ENCODE measurements at places on chromosomes 5 and 9.

DNA sequence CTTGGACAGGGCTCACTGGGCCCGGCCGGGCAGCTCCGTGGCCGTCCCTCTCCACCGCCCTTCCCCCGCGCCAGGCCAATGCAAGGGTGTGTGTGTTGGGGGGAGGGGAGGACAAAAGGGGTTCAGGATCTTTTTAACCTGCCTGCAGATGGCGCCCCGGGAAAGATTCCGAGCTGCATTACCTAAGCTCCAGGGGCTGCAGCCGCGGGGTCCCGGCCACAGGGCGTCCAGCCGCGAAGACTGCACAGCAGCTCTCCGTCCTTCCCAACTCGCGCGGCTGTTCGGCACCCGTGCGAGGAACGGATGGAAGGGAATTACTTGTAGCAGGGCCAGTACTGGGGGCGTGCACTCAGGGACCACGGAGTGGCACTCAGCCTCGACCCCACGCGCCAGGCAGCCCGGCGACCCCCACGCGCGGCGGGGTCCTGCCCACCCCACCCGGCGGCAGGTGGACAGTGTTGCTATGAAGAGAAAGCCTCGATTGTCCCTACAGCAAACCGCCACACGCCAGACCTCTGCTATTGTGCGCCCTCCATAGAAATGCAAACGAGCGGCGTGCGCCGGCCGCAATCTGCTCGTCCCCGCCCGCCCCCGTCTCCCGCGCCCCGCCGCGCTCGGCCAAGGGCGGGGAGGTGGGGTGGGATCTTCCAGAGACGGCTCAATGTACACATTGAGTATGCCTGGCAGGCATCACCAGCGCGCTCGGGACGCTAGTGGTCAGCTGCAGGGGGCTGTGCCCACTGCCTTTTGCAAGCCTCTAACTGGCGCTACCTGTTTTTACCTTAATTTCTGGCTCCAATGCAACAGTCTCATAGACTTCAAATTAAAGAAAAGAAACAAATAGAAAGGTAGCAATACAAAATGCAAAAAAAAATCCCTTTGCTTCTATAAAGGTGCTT, 796 bp upstream of the GADD45G start:
- DNase-seq, result peak; percentile 65

DNA sequence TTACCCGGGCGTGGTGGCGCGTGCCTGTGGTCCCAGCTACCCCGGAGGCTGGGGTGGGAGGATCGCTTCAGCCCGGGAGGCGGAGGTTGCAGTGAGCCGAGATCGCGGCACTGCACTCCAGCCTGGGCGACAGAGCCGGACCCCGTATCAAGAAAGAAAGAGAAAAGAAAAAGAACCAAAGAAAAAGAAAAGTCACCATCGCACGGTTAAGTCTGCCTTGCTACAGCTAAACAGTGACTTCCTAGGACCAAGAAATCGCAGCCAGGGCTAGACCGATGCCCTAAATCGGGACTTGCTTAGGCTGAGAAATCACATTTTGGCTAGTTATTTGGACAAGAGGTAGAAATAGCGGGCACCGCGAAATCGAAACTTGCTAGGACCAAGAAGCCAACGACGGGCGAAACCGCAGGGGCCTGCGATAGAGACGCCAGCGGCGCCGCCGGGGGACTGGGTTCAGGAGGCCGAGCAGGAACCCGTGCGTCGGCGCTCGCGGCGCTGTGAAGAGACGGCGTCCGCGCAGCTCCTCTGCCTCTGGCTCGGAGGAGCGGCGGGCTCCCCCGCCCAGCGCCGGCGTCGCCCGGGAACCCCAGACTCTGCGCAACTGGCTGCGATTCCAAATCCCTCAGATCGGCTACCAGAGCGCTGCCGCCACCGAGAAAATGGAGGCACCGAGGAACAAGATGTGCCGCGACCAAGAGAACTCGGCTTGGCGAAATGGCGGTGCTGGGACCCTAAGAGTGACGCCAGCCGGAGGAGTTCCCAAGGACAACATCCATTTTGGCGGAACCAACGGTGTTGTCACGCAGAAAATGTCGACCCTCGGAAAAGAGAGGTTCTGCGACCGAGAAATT, 26.1 kb upstream of the ANXA2R start:
- peak; percentile 79 for DNase-seq

GRCh38 chr5:173047838-173048105, 8.4 kb upstream of the CREBRF start:
- DNase-seq, result no peak

- DNase-seq, result no peak
Observed at GRCh38 chr9:110591526-110591925, 12.0 kb upstream of the SVEP1 start.

DNA sequence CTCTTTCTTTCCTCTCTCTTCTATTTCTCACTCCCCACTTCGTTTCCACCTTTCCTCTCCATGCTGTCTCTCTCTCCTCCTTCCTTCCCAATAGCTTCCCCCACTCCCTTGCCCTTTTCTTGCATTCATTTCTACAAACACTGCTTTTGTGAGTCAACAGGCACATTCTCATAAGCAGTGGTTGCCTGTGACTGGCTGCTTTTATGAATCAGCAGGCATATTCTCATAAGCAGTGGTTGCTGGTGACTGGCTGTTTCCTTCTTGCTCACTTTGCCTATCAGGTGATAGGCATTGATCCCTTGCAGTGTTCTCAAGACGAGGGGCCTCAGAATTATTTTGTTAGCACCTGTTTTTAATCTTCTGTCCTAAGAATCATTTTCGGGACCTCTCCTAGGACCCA, 116.1 kb upstream of the ACTBL2 start:
- peak; percentile 45 for DNase-seq

Data from activated CD4-positive, alpha-beta T cell treated with anti-CD3 and anti-CD28 coated beads, Interleukin-2, Interleukin-6, amounts not matched to agents 100 ng/mL and 50 ng/mL, durations not matched to agents 16 hours and 8 hours (primary cell).